ENCODE measurements at places on chromosomes 6 and 20. TPM values are rescaled to one million over a fixed set of nuclear protein-coding genes. Genes with fewer than 3 reads are reported as not detected.

GRCh38 chr20:63285636-63286615 is 7.1 kb upstream of the COL20A1 start:
- no peak overlapping the region for H3K4me3 ChIP-seq
- H3K27me3 ChIP-seq, result no peaks in the 10 kb centered on the region
- H3K36me3 ChIP-seq, result no peaks in the 10 kb centered on the region
- DNase-seq, result no peak

DNA sequence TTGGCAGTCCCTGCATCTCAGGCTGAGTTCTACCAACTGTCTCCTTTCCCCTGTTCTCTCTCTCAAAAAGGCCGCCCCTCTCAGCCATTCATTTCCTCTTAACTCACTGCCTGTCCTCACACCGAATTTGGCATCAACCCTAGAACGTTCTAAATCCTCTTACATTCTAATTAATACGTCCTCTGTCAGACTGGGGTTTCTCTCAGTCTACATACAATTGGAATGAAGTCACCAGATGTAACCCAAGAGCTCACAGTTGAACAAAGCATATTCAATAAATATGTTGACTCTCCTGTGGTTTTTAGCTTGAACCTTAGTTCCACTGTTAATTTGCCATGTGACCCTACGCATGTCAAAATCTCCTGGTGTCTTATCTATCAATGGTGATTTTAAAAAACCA is 269.6 kb downstream of the CLIC5 start:
- no peaks in the 10 kb centered on the region for H3K4me1 ChIP-seq
- H3K4me3 ChIP-seq, result no peak overlapping the region
- no peak overlapping the region for H3K27ac ChIP-seq
- H3K27me3 ChIP-seq, result peaks cover 5% of the 10 kb centered on the region
- no peaks in the 10 kb centered on the region for H3K36me3 ChIP-seq

Gene CTAGE9
- polyA plus RNA-seq, result not detected

Gene TRDN
- not detected for polyA plus RNA-seq

Gene ALDH5A1
- 3.0 TPM for polyA plus RNA-seq

Gene WFDC5
- polyA plus RNA-seq, result 0.11 TPM

All from SK-N-SH (cell line).